Activated T-helper 17 cell treated with anti-CD3 and anti-CD28 coated beads, Interleukin-2, amount 50 U/mL, for 72 hours (primary cell): ENCODE measurements at places on chromosomes 12 and 14.

GRCh38 chr12:9147461-9147860 lies 31.7 kb upstream of the A2M start:
- ATAC-seq = no peak

- no peak for ATAC-seq
These were observed 103.8 kb downstream of the ARMH4 start for GRCh38 chr14:58048219-58048618.

GRCh38 chr14:33693237-33693636 lies 257.6 kb downstream of the EGLN3 start:
- no peak for ATAC-seq

DNA sequence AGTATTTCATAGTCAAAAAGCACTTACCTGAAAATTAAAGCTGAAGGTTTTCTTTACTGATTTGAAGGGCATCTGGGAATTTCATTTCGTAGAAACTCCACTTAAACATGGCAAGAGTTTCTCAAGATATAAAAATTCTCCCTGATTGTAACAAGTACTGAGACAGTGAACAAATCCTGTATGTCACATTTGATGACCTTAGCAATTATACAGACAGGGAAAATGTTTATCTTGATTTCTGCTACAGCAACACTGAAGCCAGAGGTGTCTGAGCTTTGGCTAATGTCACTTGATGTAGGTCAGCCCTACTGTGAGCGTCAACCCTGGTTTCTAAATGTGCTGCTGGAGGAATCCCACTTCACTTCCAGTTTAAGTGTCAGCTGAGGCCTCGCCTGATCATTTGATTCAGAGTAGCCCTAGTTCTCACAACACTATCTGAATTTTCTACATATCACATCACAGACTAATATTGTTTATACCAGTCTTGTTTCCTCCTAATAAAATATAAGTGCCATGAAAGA lies 20.9 kb downstream of the RTRAF start:
- ATAC-seq = no peak

- no peak for ATAC-seq
These were observed 7.8 kb downstream of the LRRC10 start for GRCh38 chr12:69602954-69603353.

GRCh38 chr14:71487941-71488340 lies 444.3 kb upstream of the RGS6 start:
- peak; percentile 45 for ATAC-seq

GRCh38 chr12:85985996-85986395 lies 111.9 kb downstream of the NTS start:
- ATAC-seq = no peak

GRCh38 chr14:50335989-50336824 lies 24.1 kb downstream of the DMAC2L start:
- no peak for ATAC-seq
